ENCODE measurements at places on chromosomes 1 and 21. TPM values are rescaled to one million over a fixed set of nuclear protein-coding genes. Genes with fewer than 3 reads are reported as not detected.

DNA sequence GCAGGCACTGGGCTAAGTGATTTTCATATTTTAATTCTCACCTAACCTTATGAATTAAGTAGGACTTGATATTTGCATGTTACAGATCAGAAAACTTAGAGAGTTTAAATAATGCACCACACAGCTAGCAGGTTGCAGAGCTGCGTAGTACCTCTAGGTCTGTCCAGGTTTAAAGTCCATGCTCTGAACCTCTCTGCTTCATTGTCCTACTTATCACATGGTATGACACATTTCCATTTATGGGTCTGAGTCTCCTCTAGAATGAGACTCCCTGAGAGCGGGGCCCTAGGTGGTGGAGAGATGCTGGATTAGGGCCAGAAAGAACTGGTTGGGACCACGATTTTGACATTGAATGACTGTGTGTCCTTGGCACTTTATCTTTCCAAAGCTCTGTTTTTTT is 102.5 kb upstream of the USP24 start:
- DNase-seq: no peak

GRCh38 chr1:15218287-15219279 is 28.4 kb upstream of the FHAD1 start:
- DNase-seq: no peak

GRCh38 chr1:190067592-190067991 is 410.1 kb downstream of the BRINP3 start:
- peak; percentile 5 for DNase-seq

The FNDC10 gene
- 2.9 TPM for polyA plus RNA-seq

DNA sequence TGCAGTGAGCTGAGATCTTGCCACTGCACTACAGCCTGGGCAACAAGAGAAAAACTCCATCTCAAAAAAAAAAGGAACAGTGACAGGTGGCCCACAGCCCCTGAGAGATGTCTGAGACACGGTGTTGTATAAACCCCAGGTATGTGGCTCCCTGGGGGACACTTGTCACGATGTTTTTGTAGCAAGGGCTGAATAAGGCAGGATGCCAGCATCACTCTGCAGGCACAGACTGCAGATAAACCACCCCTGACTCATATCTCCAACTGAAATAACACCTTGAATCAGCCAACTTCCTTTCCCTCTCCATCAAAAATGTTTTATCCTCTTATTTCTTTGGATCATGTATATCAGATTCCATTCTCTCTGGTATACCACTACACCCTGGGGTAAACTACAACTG is 52.5 kb downstream of the NMNAT2 start:
- no peak for DNase-seq
